Retinal pigment epithelial cell (primary cell): ENCODE measurements at places on chromosomes 5 and 9.

DNA sequence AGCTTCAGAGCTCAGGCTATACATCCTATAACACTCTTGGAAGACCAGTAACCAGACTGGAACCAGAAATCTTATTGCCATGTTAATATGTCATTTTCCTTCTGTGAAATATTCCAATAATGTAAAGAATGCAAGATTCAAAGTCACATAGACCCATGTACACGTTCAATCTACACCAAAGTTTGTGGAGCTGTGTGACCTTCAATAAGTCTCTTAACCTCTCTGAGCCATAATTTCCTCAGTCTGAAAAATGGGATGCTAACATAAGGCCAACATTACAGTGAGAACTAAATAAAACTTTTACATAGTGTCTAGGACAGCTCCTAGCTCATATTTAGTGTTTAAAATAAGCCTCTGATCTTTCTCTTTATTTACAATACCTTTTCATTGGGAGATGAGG, 70.4 kb downstream of the ARRDC3 start:
- DNase-seq = no peak

DNA sequence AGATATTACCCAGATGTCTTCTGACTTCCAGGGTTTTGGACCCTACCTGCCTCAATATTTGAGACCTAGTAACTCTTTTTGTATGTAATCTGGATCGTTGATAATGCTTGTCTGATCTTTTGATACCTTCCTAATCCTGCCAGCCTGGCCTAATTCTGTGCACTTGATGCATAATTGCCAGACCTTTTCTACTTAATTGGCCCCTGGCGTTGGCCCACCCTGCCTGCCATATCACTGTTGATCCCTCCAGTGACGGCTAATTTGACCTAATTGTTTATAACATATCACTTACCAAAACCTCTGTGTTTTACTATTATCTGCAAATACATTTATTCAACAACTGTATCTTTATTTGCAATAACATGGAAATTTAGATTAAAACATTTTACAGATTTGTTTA, 49.0 kb downstream of the SLC44A1 start:
- no peak for DNase-seq

- DNase-seq = no peak
These were observed 375.8 kb downstream of the TAF11L14 start for GRCh38 chr5:18010053-18010452.

GRCh38 chr9:38233343-38233742, 159.2 kb upstream of the ALDH1B1 start:
- no peak for DNase-seq

- no peak for DNase-seq
These were observed 73.9 kb downstream of the RMI1 start for GRCh38 chr9:84054341-84055010.

DNA sequence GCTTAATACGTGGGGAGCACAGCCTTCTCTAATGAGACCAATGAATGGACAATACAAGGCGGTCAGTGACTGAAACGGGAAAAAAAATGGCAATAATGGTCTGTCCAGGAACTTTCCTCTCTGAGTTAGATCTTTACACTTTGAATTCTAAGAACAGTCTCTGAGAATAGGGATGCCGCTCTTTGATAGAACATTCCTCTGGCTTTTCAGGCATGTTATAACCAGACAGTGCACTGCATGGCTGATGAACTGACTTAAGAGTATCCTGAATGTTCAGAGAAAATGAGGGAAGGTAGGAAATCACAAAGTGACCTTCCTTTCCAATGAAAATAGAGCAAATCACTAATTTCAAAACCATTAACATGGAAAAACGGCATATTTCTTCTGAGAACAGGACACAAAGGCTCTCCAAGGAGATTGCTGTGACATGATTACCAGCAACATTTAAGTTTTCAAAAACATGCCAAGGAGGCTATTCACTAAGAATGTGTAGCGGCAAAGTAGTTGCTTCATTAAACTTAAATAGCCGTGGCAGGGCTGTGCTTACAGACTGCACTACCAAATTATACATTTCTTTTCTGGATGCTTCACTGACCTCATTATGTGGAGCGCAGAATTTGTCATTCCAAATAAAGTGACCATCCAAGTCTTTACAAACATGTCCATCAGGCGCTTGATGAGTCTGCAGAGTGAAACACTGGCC, 105.9 kb downstream of the MARCHF3 start:
- no peak for DNase-seq

- DNase-seq = no peak
These were observed 7.2 kb downstream of the BTNL9 start for GRCh38 chr5:181047288-181047687.
